NCI-H2171 treated with DMSO at 0.1 percent for 48 hours (cell line): ENCODE measurements at places on chromosomes 5 and 9.

DNA sequence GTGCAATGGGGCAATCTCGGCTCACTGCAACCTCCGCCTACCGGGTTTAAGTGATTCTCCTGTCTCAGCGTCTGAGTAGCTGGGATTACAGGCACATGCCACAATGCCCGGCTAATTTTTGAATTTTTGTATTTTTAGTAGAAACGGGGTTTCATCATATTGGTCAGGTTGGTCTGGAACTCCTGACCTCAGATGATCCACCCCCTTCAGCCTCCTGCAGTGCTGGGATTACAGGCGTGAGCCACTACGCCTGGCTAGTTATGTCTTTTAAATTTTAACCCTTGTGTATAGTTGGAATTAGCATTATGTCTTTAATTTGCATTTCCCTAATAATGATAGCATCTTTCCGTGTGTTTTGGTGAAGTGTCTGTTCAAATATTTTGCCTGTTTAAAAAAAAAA is 11.5 kb downstream of the GPBP1 start:
- DNase-seq: no peak

GRCh38 chr5:14008819-14009311 is 64.4 kb upstream of the DNAH5 start:
- DNase-seq: no peak

GRCh38 chr5:92002721-92003274 is 619.7 kb upstream of the ARRDC3 start:
- no peak for DNase-seq

DNA sequence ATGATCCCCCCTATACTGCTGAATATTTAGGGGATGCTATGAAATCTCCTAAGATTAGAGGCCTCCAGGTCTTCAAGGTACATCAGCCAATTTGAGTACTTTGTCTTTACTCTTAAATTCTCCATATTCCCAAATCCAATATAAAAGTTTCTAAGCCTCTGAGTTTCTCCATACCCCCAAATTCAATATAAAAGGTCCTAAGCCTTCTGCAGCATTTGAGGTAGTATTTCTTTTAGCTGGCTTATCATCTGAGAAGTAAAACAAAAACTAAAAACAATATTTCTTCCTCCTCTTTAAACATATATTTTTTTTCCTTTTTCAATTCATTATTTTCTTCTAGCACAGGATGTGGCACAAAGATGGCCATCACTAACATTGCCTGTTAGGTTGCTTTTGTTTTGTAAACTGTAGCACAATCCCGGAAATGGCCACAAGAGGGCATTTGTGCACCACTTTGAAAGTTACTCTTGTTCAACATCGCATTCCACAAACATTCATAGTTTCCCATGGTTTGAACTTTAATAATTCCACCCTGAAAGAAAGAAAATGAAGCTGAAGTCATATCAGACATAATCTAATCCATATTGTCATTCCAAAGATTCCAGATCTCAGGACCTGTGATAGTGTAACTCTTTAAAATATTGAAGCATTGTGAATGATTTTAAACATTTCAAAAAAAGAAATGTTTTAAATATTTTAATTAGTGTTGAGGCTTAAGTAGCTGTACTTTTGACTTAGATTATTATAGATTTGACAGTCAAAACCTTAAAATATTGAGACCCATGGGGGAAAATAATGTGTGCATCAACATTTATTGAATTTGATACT is 21.0 kb upstream of the SCGB3A2 start:
- DNase-seq: peak; percentile 6

- no peak for DNase-seq
These were observed 51.9 kb downstream of the SLC25A46 start for GRCh38 chr5:110790673-110791072.

DNA sequence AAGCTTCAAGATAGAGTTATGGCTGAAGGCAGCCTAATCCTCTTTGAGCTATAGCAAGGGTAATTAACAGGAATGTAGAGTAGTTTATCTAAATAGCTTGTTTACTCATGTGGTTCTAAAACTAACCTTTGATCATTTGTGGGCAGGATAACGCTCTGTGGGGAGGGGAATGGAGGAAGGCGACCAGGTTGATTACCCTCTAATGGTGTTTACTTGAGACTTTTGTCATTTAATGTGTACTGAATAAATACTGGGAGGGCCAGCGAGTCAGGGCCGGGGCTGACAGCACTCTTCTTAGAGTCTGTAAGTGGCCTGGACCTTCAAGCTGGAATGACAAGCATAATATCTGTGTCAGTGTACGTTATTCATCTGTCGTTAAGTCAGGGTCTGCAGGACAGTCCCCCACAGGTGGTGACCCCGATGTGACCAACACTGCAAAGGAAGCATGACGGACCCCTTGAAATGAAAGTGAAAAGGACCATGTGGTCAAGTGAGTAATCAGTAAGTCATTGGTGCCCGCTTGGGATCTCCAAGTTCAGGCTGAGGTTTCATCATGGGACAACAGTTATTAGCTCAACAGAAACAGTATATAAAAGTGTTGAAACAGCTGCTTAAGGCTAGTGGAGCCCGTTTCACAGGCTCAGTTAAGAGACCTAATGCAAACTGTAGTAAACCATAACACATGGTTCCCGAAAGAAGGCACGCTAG is 162.6 kb downstream of the CPLANE1 start:
- DNase-seq: no peak

GRCh38 chr5:90571147-90571773 is 12.7 kb downstream of the ADGRV1 start:
- peak; percentile 26 for DNase-seq

DNA sequence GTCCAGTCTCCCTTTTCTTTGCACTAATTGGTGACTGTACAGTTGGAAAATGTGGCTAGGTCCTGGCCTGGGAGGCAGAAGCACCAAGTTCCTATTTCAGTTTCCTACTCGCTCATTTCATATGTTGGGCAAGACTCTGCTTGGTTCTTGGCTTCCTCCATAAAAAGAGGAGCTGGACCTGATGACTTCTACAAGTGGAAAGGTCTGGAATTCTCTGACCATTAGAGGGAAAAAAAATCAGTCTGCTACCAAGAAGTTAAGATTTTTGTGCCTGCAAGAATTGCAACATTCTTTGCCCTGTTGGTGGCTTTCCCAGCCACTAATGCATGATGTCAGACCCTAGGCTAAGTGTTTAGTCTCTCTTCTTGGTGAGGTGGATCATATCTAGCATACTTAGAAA is 91.5 kb downstream of the WDR41 start:
- no peak for DNase-seq
